ENCODE measurements at places on chromosomes 12 and 14. TPM values are rescaled to one million over a fixed set of nuclear protein-coding genes. Genes with fewer than 3 reads are reported as not detected.
A peak's percentile ranks its signal among the peaks of the same experiment; 100 is the strongest.

DNA sequence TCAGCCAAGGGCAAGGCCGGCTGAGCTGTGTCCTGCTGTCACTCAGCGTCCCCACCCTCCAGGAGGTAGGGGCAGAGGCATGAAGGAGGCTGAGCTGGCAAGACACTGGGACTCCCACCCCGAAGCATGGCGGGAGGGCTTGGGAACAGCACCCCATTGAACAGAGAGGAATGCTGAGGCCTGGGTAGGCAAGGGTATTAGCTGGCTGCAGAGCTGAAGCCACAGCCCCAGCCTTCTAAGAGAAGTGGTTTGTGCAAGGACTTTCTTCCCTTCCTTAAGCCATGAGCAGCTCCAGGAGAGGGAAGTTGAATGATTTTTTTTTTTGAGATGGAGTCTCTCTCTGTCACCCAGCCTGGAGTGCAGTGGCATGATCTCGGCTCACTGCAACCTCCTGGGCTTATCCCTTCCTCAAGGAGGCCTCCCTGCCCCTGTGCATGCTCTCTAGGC is 6.6 kb upstream of the CFAP73 start:
- no peaks in the 10 kb centered on the region for H3K36me3 ChIP-seq
- no peaks in the 10 kb centered on the region for H3K4me1 ChIP-seq
- H3K4me3 ChIP-seq: no peak overlapping the region
- H3K27ac ChIP-seq: no peak overlapping the region

GRCh38 chr14:35855876-35856481 is 29.8 kb downstream of the BRMS1L start:
- peaks cover 16% of the 10 kb centered on the region for H3K36me3 ChIP-seq
- H3K4me3 ChIP-seq: no peak overlapping the region
- no peak for DNase-seq
- H3K27me3 ChIP-seq: no peaks in the 10 kb centered on the region

GRCh38 chr14:75273272-75274049 is 5.2 kb upstream of the FOS start:
- DNase-seq: no peak
- no peak overlapping the region for H3K27ac ChIP-seq
- H3K36me3 ChIP-seq: no peaks in the 10 kb centered on the region

DNA sequence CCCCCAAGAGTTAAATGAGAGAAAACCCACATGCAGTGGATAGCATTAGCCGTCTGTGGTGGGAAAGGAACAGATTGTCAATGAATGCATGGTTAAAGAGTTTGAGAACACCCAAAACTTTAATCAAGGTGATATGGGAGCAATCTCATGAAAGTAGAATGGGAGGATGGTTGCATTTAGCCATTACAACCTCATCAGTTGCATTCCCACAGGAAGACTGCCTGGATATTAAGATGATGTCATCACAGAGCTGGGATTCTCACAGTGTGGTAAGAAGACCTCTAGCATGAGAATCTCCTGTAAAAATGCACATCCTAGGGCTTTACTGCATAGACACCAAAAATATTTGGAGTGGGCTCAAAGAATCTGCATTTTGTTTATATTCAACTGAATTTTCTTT is 284.9 kb downstream of the RGS6 start:
- H3K27me3 ChIP-seq: no peaks in the 10 kb centered on the region
- no peak overlapping the region for H3K27ac ChIP-seq
- no peaks in the 10 kb centered on the region for H3K4me1 ChIP-seq
- no peak for DNase-seq
- no peaks in the 10 kb centered on the region for H3K36me3 ChIP-seq
- no peak overlapping the region for H3K4me3 ChIP-seq

DNA sequence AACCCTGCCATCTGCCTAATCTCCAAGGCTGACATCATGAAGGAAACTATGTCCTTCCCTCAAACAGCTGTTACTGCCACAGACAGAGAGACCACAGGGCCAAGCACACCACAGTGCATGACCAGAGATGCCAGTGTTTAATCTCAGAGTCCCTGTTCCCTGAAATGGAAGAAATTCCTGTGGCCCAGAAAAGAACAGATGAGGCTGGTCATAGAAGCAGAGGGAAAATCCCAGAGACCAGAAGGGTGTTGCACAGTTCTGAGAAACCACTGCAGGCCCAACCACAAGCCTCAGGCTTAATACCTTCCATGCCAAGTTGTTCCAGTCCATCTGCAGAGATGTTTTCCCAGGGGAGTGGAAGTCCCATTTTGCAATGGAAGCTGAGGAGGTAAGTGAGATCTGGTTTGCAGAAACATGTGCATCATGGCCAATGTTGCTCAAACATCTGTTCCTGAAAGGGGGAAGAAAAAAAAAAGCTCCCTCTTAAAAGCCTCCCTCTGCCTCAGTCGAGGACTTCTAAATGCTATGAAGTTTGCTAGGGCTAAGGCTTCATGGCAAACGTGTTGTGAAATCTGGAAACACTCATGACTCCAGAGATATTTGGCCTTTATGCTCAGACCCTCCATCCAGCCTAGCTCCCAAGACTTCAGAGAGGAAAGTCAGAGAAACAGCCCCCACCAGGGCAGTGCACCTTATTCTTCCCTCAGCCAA is 98.6 kb downstream of the SCARB1 start:
- H3K4me3 ChIP-seq: no peak overlapping the region
- DNase-seq: no peak
- H3K36me3 ChIP-seq: no peaks in the 10 kb centered on the region
- peaks cover 3% of the 10 kb centered on the region for H3K4me1 ChIP-seq

DNA sequence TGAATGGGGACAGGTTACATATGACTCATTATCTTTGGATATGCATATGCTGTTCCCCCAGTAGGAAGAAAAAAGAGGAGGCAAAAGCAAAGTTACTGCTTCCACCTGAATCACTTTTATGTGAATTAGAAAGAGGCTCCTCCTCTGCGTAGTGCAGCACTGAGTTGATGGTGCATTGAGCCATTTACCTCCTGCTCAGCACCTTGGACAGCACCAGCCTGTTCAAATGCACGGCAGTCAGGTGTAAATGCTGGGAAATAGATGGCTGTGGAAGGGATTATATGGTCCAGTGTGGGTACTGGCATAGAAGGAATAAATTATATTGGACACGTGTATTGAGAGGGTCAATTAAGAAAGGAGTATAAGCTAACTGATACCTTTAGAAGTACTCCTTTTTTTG is 541.9 kb upstream of the SEL1L start:
- no peaks in the 10 kb centered on the region for H3K36me3 ChIP-seq
- H3K4me3 ChIP-seq: no peak overlapping the region
- H3K27me3 ChIP-seq: no peaks in the 10 kb centered on the region
- H3K27ac ChIP-seq: no peak overlapping the region
- DNase-seq: peak; percentile 27
- no peaks in the 10 kb centered on the region for H3K4me1 ChIP-seq

- H3K4me1 ChIP-seq: peaks cover 2% of the 10 kb centered on the region
- H3K27ac ChIP-seq: no peak overlapping the region
- no peak overlapping the region for H3K4me3 ChIP-seq
- no peak for DNase-seq
- no peaks in the 10 kb centered on the region for H3K36me3 ChIP-seq
- H3K27me3 ChIP-seq: no peaks in the 10 kb centered on the region
Measured at GRCh38 chr12:81084811-81085350, 7.0 kb downstream of the ACSS3 start.

DNA sequence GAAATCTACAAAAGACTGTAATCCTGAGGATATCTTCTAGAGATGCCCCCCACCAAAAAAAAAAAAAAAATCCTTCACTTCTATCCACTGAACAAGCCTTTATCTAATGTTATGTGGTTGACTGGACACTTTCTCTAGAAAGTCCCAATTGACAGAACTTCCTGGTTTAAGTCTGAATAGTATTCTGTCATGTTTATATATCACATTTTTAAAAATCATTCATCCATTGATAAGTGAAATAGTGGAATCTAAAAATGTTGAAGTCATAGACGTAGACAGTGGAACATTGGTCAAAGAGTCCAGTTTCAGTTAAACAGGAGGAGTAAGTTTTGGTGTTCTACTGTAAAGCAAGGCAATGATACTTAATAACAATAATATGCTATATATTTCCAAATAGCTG is 297.0 kb downstream of the SSPN start:
- H3K27ac ChIP-seq: no peak overlapping the region
- no peak for DNase-seq
- H3K4me3 ChIP-seq: no peak overlapping the region

- H3K27me3 ChIP-seq: no peaks in the 10 kb centered on the region
- H3K4me3 ChIP-seq: no peak overlapping the region
- no peaks in the 10 kb centered on the region for H3K4me1 ChIP-seq
- DNase-seq: no peak
- no peak overlapping the region for H3K27ac ChIP-seq
Measured at GRCh38 chr14:26282578-26282977, 315.3 kb downstream of the NOVA1 start.

- H3K4me1 ChIP-seq: no peaks in the 10 kb centered on the region
- H3K36me3 ChIP-seq: no peaks in the 10 kb centered on the region
- H3K27ac ChIP-seq: no peak overlapping the region
- no peak overlapping the region for H3K4me3 ChIP-seq
- DNase-seq: no peak
Measured at GRCh38 chr12:59619461-59620240, 23.8 kb downstream of the SLC16A7 start.

DNA sequence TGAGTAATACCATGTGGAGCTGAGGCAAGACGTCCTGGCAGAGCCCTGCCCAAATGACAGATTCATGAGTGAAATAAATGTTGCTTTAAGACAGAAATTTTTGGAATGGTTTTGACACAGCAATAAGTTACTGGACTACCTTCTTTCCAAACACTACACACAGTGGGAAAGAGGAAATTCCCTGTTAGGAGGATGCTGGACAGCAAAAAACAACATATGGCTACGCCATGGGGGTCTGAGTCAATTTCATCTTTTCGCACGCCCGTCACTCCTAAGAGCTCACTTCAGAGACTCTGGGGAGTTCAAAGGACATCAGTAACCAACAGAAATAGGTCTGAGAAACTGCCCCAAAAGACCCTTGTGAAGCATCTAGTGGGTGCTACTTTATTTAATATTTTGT is 55.4 kb downstream of the TMEM132C start:
- no peak overlapping the region for H3K27ac ChIP-seq
- no peaks in the 10 kb centered on the region for H3K27me3 ChIP-seq
- no peaks in the 10 kb centered on the region for H3K4me1 ChIP-seq
- H3K36me3 ChIP-seq: no peaks in the 10 kb centered on the region
- H3K4me3 ChIP-seq: no peak overlapping the region

GRCh38 chr12:116295327-116296263 is 18.1 kb upstream of the MED13L start:
- DNase-seq: peak; percentile 67
- no peaks in the 10 kb centered on the region for H3K27me3 ChIP-seq
- H3K4me3 ChIP-seq: no peak overlapping the region
- H3K36me3 ChIP-seq: no peaks in the 10 kb centered on the region
- H3K4me1 ChIP-seq: peaks cover 14% of the 10 kb centered on the region
- H3K27ac ChIP-seq: peak overlapping the region; percentile 28

GRCh38 chr14:68733086-68733914 is 59.6 kb downstream of the ZFP36L1 start:
- no peak overlapping the region for H3K4me3 ChIP-seq
- H3K4me1 ChIP-seq: peaks cover 33% of the 10 kb centered on the region
- no peaks in the 10 kb centered on the region for H3K36me3 ChIP-seq
- no peaks in the 10 kb centered on the region for H3K27me3 ChIP-seq
- H3K27ac ChIP-seq: no peak overlapping the region

The KCNJ8 gene
- polyA plus RNA-seq: 7.6 TPM
